ENCODE measurements at places on chromosomes 1 and 21.

DNA sequence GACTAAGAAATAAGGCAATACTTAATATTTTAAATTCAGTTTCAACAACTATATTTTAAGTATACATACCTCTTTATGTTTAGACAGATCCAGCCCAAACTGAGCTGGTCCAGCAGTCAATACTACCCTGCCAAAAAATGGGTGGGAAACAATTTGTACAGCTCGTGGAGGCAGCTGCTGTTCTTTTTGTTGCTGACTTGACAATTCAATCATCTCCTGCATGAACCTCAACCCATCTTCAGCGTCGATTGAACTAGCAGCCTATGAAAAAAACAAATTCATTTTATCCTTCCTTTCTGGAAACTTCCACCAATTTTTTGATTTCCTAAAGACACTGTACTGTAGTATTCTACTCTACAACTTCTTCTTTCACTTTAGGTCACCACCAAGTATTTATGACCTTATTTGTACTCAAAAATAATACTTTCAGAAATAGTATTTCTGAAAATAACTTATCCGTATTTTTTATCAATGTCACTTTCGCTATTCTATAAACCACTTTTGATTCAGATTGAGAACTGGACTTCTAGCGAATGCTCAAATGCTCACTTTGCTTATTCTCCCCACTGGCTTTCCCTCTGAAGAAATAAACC, 46.5 kb downstream of the EDEM3 start:
- no peak for DNase-seq

DNA sequence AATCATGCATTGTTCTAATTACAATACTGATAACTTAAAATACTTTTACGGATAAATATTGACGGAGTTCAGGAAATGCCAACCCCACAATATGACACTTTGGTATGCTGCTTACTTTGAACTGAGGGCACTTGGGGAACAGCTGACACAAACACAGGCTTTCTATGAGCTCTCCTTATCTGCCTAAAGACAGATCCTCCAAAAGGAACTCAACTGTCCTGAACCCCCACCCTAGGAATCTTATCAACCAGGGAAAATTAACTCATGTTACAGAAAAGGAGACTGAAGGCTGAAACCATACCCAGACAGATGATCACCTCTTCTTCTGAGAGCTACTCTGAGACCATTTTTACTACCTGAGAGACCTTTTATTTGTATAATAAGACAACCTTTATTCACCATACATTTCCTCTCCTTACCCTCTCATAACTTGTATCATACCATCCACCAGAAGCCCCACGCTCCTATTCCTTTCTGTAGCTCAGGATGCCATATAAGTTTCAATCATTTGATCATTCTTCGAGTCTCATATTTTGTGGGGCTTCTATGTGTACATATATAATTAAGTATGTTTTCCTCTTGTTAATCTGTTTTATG, 239.5 kb downstream of the FAF1 start:
- DNase-seq: no peak

DNA sequence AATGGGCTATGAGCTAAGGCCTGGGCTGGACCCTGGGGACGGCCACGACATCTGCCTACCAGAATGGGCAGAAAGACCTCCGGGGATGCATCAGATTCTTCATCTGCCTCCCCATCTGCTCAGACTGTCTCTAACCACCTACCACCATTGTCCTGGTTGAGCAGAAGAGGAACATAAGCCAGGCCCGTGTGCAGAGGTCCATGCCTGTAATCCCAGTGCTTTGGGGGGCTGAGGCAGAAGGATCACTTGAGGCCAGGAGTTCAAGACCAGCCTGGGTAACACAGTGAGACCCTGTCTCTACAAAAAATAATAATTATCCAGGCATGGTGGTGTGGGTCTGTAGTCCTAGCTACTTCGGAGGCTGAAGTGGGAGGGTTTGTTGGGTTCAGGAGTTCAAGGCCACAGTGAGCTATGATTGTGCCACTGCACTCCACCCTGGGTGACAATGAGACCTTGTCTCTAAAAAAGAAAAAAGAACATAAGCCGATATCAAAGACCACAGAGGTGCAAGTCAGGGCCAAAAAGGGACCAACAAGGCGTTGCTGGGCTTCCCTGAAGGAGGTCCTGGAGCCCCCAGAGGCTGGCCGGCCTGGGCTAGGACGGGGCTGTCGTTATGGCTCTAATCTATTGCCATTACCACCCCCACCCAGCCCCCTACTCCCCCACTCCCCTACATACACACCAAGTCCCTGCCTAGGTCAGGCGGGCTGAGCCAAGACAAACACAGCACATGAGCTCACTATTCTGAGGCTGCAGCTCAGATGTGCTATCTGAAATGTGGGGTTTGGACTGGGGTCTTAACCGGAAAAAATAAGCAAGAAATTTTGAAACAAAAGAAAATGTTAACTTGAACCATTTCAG, 239.2 kb upstream of the RAB4A start:
- DNase-seq: no peak

DNA sequence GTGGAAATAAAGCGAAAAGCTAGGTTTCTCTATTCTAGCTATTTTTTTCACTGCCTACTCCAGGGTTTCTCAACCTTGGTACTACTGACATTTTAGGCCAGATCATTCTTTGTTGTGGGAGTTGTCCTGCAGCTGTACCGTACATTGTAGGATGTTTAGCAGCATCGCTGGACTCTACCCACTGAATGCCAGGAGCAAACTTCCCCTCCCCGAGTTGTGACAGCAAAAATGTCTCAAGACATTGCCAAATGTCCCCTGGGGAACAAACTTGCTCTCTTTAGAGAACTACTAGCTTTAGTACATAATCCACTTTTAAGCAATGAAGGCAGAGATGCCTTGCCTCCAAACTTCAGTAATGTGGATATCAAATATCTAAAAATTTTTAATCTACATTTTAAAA, 122.8 kb downstream of the PLPPR5 start:
- no peak for DNase-seq

DNA sequence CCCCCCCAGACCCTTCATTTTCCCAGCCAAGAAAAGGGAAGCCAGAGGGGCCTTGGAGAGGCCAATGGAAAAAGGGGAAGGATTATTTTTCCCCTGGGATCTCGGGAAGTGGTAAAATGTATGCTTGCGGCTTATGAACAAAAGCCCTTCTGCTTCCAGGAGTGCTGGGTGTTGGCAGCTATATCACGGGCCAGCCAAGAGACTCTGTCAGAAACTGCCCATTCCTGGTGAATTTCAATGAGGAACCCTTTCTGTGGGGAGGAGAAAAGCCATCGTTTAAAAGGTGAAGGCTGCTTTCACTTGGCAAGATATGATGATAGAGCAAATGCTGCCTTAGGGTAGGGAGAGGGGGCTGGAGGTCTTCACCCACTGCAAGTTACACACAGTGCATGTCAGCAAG, 69.7 kb upstream of the ZC3H12A start:
- DNase-seq: no peak

GRCh38 chr1:45842786-45843185, 39.4 kb downstream of the MAST2 start:
- DNase-seq: no peak

- no peak for DNase-seq
These were observed 186.2 kb upstream of the C1orf174 start for GRCh38 chr1:4086085-4086850.

DNA sequence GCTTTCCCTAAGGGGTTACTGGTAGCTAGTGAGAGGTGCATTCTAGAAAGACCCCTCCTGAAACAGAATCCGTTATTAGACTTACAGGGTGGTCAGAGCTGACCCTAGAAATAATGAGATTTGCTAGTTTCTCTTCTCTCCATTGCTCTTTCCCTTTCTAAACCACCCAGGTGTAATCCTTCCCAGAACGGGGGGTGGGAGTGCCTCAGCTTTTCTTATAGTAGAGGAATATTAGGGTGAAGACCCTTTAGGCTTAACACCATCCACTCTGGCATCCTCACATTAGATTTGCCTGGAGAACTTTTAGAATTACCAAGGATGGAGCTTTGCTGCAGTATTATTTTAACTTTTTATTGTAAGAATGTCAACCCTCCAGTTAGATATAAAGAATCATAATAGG, 49.4 kb downstream of the CAPN9 start:
- DNase-seq: no peak

- no peak for DNase-seq
These were observed 445.4 kb downstream of the NEGR1 start for GRCh38 chr1:71836904-71837303.

- DNase-seq: no peak
These were observed 2.0 kb upstream of the TTC24 start for GRCh38 chr1:156577550-156577949.

GRCh38 chr1:3002349-3003038, 18.8 kb upstream of the ACTRT2 start:
- no peak for DNase-seq

DNA sequence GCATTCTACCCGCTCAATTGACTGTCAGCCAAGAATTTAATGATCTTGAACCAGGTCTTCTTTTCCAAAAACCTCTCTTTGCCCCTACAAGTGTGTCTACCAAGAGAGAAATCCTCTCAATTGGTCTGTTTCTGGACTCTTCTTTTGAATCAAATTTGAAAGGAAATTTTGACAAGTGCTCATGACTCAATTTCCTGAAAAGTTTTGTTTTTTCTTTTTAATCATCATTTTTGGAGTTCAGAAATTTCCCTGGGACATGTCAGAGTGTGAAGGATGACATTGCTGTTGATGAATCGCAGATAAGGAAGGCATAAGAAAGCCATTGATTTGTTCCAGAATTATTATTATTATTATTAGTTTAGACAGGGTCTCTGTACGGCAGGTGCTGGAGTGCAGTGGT, 88.2 kb upstream of the AKT3 start:
- no peak for DNase-seq

DNA sequence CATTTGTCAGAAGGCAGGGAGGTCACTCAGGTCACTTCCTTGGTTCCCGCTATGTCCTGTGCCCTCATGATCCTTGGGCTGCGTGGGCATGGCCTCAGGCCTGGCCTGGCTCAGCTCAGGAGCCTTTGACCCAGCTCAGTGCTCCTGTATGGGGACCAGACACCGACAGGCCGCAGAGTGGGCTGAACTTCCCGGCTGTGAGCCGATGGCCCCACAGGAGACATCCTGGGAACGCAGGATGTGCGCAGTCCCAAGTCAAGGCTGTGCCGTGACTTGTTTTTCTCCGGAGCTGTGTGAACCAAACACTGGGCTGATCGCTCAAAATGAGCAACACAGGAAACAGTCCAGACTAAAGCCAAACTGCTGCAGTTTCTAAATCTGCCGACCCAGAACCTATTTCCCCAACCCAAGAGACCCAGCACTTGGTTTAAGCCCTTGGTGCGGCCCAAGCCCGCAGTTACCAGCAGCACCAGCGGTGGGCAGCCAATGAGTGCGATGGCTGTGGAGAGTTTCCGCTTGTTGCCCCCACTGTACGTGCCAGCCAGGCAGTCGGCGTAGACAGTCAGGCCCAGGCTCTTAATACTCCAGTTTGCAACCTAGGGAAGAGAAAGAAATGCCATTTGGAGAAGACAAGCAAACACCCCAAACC, 92.3 kb upstream of the GCLM start:
- DNase-seq: no peak

GRCh38 chr1:23452011-23452411, 27.5 kb upstream of the TCEA3 start:
- peak; percentile 37 for DNase-seq

GRCh38 chr1:155706139-155706538, 17.2 kb downstream of the DAP3 start:
- DNase-seq: no peak

- DNase-seq: no peak
These were observed 447.9 kb downstream of the PLA2G4A start for GRCh38 chr1:187276677-187277076.

GRCh38 chr1:78143152-78143551, 97.4 kb downstream of the GIPC2 start:
- DNase-seq: no peak

DNA sequence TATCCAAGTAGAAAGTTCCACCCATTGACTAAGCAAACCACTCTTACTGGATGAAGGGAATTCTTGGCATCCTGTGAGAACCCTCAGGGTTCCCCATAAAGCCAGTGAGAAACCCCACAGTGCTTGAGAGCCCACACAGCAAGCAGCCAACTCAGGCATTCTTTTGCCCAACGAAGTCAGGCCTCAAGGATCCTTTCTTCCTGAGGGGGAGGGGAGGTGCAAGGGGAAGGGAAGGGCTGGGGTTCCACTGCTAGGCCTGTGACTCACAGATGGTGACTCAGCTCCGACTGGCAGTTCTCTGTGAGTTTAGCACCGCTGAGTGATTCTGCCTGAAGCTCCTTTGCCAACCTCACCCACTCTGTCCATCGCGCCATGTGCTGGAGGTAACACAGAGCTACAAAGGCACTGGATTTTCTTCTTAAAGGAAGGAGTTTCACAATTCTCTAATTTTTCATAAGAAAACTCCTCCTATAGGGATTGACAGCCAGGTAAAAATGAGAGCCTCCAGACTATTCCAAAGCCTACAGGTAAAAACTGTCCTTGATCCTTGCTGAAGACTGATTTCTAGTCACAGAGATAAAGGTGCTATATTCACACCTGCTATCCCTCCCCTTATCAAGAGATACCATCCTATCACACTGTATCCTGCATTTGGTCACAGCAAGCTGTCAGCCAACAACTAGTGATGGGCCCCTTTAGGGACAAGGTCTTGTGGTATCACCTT, 4.8 kb downstream of the ENO1 start:
- DNase-seq: peak; percentile 82

GRCh38 chr1:115746021-115746690, 22.4 kb downstream of the CASQ2 start:
- DNase-seq: no peak

- no peak for DNase-seq
These were observed 219.2 kb downstream of the PTPRC start for GRCh38 chr1:198858033-198858432.

- no peak for DNase-seq
These were observed 10.4 kb downstream of the BCAN start for GRCh38 chr1:156652131-156652991.

GRCh38 chr1:203082231-203082505, 3.6 kb downstream of the MYOG start:
- no peak for DNase-seq

GRCh38 chr1:220149742-220150141, 55.8 kb downstream of the IARS2 start:
- no peak for DNase-seq

Data from activated T-cell treated with anti-CD3 and anti-CD28 coated beads, Interleukin-2, amount 50 U/mL, for 24 hours (primary cell).